DMS 273 treated with DMSO at 0.1 percent for 48 hours (cell line): ENCODE measurements at places on chromosomes 3 and 15.
A peak's percentile ranks its signal among the peaks of the same experiment; 100 is the strongest.

DNA sequence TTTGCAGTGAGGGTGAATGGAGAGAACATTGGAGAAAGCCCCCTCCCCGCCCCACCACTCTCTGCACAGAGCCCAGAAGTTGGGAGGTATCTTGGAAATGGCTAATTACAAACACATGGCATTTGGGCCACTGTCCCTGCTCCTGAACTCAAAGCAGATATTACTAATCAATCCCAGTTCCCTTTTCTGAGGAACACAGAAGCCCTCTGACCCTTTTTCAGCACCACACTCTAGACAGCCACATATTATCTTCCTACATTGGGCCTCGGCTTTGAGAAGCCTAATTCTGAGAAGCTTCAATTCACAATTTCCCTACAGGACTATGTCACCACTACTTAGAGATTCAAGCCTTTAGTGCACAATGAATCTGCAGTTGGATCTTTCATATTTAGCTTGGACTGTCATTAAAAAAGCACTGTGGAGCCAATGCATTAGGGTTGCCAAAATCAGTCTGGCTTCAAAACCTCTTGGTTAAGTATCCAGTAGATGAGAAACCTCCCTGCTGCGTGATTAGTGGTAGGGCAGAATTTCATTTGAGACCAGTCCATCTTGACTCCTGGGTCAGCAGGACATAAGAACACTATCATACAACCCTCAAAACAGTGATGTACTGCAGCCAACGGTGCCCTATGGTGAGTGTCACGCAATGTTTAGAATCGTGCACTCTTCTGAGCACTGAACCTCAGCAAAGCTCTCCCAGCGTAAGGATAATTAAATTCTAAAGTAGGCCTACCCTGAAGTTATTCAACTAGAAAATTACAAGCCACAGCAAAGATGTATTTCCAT, 26.1 kb downstream of the MGLL start:
- DNase-seq = no peak

GRCh38 chr3:43484926-43485488, 136.8 kb downstream of the ANO10 start:
- DNase-seq = no peak

DNA sequence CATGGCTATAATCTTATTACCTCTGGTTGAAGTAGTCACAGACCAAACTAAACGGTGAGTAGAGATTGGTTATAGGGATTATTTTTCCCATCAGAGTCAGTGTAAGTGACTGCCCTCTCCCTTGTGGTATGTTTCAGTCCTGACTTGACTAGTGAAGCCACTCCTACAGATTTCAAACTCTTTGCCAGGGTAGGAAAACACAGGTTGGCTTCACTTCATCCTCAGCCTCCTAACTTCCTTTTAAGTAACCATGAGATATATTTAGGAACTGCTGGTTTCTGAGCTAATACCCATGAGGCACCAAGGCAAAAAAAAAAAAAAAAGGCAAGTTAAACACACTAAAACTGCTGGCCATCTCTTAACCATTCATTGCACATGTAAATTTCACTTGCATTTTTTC, 349.2 kb upstream of the MCTP2 start:
- no peak for DNase-seq

DNA sequence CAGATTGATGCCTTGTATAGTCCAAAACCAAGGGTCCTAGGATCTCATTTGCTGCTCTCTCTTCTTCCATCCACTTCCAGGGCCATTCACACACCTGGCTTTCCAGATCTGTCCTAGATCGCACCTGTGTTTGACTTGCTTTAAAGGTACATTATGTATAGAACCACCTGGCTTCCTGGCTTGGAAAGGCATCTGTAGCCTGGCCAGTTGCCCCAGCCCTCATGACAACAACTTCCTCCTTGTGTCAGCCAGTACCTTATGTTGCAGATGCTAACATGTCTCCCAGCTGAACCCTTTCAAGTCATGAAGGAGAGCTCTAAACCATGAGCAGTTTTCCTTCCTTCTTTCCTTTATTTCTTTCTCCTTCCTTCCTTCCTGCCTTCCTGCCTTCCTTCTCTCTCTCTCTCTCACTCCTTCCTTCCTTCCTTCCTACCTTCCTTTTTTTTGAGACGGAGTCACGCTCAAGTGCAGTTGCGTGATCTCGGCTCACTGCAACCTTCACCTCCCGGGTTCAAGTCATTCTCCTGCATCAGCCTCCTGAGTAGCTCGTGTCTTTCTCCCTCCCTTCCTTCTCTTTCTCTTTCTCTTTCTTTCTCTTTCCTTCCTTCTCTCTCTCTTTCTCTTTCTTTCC, 2.5 kb upstream of the HTR3C start:
- DNase-seq = no peak

DNA sequence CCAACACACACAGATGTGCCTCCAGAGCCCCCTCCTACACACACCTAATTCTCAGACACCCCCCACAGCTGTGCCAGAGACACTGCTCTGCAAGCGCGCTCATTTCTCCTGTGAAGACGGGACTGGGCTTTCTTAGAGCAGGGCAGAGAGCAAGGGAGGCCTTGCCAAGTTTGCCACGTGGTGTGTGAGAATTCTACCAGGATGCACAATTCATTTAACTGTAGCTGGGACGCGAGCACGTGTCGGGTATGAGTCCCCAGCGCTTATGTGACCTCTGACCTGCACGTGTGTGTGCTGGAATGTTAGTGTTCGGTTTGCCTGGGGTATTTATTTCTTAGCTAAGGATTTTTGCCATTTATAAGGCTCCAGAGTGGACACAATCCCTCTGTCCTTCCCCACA, 37.0 kb downstream of the FEM1B start:
- DNase-seq = no peak

- DNase-seq = no peak
These were observed 15.3 kb downstream of the IGDCC3 start for GRCh38 chr15:65362491-65362890.

GRCh38 chr3:128794770-128795649, 69.0 kb downstream of the RAB7A start:
- peak; percentile 44 for DNase-seq

DNA sequence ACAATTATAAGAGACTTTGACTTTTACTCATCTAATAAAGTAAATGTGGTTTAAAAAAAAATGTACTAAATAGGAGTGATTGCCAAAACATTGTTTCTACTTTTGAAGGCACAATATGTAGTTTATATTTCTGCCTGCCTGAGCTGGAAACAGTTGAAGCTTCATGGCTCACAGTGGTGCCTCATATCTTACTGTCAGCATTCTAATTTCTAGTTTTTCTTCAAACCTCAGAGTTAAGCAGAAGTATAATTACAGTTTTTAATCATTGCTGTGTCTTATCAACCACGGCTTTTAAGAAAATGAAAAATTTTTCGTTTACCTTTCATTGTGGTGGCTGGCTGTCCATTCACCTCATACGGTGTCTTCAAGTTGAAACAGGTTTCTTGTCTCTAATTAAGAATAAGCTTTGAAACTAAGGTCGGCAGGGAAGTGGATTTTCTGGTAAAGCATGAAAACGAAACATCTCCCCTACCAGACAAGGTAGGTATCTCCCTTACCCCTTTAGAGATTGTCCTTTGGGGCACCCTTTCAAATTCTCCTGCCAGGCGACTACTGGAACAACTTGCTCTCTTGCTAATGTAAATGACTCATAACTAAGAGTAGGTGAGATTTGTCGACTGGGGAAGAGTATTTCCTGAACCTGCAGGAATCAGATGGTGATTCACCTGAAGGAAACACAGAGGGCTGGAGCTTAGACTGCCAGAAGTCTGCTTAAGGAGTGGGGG, at the start of gene GPR87:
GPR87 (minus strand) TSS at position 554 of the 725 bp plus-strand sequence. CDS start 16,720 bp downstream, outside the sequence.
- no peak for DNase-seq

- DNase-seq = no peak
These were observed 7.5 kb upstream of the UBL7 start for GRCh38 chr15:74468341-74469032.

- peak; percentile 29 for DNase-seq
These were observed 90.4 kb downstream of the TBC1D2B start for GRCh38 chr15:77986891-77987764.

GRCh38 chr3:185046164-185046515, 106.7 kb downstream of the C3orf70 start:
- no peak for DNase-seq

GRCh38 chr3:31848163-31848818, 132.8 kb downstream of the OSBPL10 start:
- DNase-seq = no peak

GRCh38 chr3:156383441-156384025, 171.4 kb downstream of the SSR3 start:
- no peak for DNase-seq

DNA sequence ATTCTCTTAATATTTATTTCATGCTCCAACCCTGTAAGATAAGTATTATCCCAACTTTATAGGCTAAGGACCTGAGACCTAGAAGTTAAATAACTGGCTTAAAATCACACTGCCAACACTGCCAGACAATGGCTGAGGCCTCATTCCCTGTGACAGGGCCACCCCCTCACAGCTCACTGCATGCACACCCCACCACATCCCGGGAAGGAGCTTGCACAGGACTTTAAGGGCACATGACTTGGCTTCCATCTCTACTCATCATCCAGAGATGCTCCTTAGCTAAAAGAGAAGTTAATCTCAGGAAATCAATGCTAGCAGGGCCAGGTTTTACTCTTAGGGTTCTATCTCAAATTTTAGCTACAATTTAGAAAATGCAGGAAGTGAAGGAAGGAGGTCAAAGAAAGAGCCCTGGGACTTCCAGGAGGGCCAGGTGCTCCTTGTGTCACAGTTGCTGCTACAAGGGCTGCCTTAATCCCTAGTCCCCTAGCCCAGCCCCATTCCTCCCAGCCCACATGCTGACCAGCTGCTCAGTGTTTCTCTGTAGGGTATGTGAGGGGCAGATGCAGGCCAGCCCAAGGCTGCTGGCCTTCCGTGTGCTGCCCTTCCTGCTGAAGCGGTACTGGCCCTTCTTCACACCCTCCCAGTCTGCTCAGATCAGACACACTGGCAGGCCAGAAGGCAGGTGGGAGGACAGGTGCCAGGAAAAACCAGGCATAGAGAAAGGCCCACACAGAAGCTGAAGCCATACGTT, 53.5 kb downstream of the WWTR1 start:
- peak; percentile 63 for DNase-seq

GRCh38 chr15:62940755-62941361, 101.7 kb upstream of the TPM1 start:
- DNase-seq = no peak

GRCh38 chr3:33496449-33496848, 56.2 kb upstream of the UBP1 start:
- no peak for DNase-seq

- no peak for DNase-seq
These were observed 4.5 kb upstream of the POPDC2 start for GRCh38 chr3:119664850-119665379.

- peak; percentile 70 for DNase-seq
These were observed 87.3 kb downstream of the PEX5L start for GRCh38 chr3:179949412-179949811.

DNA sequence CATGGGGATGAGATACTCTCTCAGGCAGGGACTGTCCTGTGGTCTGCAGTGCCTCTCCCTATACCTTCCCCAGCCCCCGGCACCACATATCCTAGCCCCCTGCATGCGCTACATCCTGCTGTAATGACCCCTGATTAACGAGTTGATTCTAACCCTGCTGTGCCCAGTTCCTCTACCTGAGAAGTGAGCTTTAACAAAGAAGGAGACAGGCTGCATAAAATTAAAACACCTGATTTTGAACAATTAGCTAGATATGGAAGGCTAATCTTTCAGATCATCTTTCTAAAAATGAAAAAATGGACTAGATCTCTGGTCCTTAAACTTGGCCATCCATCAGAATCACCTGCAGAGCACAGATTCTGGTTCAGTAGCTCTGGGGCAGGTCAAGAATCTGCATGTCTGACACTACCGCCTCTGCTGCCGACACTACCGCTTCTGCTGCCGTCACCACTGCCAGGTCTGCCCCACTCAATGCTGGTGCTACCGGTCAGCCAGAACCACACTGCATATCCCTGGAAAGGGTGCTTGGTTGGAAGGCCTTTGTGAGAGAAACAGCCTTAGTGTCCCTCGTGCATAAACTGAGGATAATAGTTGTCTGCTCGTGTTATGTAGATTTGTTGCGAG, 33.6 kb upstream of the ZBTB38 start:
- no peak for DNase-seq

DNA sequence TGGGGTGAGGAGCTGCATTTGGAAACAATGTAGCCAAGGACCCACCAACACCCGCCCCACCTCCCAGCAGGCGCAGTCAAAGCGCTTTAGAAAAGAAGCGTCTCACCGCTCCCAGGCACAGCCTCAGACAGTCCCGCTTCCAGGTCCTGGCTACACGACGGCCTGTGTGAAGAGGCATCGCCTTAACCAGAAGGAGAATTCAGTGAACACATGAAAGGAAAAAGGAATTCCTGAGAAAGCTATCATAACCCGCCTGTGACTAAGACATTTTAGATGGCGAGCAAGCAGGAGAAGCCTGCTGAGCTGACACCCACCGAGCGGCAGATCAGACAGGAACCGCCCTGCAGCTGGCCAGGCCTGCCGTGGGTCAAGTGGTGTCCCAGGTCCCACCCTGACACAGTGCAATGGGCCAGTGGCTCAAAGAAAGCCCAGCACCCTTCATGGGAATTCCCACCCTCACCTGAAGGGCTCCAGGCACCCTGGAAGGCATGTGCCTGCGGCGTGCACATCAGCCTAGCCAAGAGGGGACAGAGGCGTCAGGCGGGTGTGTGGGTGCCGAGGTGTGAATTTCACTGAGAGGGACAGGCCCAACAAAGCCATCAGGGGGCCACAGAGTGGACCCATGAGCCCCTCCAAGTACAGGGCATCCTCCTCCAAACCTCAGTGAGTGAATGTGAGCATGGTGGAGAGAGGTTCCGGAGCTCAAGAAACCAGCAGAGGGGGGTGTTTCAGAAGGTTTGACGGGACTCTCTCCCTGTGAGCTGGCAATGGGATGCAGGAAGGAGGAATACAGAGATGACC, 144.8 kb downstream of the NSMCE3 start:
- DNase-seq = no peak

DNA sequence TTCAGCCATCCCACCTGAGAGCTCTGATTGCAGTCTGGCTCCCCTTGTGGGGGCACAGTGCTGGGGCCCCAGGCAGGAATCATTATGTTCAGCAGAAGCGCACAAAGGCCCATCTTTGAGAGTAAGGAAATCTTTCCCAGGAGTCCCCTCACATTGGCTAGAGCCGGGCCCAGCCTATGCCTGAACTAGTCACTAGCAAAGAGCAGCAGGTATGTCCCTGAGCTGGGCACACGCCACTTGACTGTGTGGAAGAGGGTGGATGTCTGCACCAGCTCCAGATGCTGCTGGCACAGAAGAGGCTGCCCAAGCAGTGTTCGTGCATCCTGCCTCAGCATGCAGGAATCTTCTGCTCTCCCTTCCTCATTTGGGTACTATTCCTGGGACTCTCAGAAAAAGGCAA, 26.3 kb downstream of the NR1I2 start:
- DNase-seq = no peak

DNA sequence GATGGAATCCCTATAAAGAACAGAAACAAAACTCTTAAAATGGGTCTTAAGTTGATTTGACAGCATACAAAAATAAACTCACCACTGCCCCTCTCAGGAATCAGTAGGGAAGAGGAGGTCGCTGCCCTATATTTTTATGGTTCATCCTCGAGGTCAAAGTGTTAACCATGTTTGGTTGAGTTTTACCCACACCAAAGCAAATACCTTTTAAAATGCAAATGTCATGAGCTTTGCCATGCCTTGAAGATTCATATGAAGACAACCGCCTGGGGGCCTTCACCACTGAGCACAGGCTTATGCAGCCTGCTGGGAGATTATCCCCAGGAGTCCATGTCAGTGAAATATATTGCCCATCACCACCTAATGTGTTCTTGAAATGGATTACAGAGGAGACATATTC, 66.1 kb downstream of the GLB1 start:
- no peak for DNase-seq
